ENCODE measurements at places on chromosomes 16 and 17.
A peak's percentile ranks its signal among the peaks of the same experiment; 100 is the strongest.

- no peak for DNase-seq
Observed at GRCh38 chr16:87657621-87658192, 55.4 kb downstream of the JPH3 start.

DNA sequence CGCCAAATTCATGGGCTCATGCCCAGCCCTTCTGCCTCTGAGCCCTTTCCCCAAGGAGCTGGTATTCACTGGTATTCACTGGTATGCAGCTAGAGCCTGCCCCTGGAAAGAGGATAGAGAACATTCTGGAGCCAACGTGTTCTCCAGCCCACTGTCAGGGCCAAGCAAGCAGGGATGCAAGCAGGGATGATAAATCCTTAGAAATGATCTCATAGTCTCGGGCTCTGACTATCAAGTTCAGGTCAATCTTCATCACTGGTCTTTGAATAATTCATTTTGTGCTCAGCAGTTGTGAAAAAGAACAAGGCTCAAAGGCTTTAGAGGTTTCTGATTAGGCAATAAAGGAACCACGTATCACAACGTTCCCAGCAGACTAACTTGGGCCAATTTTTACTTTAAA lies 57.3 kb downstream of the CACNG5 start:
- DNase-seq: no peak

GRCh38 chr17:80779961-80780380 lies 211.7 kb upstream of the CHMP6 start:
- no peak for DNase-seq

DNA sequence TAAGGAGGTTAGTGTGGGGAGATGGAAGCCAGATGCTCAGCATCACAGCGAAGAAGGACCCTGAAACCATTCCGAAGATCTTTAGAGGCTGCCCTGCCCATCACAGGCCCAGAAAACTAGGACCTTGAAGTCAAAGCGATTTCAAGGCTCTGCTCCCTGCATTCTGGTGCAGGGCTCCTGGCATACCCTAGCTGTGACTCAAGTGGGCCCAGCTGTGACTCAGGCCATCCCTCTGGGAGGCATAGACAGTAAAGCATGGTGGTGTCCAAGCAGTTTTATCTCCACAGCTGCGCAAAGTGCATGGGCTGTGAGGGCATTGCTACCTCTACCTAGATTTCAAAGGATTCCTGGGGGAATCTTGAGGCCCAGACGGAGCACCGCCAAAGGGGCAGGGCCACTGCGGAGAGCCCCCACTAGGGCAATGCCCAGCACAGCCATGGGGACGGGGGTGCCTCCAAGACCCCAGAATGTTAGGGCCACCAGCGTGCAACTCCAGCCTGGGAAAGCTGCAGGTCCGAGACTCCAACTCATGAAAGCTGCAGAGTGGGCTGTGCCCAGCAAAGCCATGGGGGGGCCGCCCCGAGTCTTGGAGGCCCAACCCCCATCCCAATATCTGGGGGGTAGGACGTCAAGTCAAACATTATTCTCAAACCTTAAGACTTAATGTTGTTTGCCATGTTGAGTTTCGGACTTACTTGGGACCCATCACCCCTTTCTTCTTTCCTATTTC lies 11.7 kb upstream of the ZNF594 start:
- DNase-seq: no peak

DNA sequence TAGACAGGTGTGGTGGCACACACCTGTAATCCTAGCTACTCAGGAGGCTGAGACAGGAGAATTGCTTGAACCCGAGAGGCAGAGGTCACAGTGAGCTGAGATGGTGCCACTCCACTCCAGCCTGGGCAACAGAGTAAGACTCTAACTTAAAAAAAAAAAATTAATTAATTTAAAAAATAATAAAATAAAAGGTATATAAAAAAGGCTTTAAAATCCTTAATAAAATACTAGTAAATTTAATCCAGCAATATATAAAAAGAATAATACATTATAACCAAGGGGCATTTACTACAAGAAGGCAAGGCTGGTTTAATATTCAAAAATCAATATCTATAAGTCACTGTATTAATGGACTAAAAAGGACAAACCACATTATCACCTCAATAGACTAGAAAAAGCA lies 44.8 kb upstream of the MNT start:
- no peak for DNase-seq

- DNase-seq: no peak
Observed at GRCh38 chr17:29209073-29209472, 28.9 kb upstream of the MYO18A start.

- no peak for DNase-seq
Observed at GRCh38 chr17:67620636-67621035, 97.1 kb upstream of the NOL11 start.

DNA sequence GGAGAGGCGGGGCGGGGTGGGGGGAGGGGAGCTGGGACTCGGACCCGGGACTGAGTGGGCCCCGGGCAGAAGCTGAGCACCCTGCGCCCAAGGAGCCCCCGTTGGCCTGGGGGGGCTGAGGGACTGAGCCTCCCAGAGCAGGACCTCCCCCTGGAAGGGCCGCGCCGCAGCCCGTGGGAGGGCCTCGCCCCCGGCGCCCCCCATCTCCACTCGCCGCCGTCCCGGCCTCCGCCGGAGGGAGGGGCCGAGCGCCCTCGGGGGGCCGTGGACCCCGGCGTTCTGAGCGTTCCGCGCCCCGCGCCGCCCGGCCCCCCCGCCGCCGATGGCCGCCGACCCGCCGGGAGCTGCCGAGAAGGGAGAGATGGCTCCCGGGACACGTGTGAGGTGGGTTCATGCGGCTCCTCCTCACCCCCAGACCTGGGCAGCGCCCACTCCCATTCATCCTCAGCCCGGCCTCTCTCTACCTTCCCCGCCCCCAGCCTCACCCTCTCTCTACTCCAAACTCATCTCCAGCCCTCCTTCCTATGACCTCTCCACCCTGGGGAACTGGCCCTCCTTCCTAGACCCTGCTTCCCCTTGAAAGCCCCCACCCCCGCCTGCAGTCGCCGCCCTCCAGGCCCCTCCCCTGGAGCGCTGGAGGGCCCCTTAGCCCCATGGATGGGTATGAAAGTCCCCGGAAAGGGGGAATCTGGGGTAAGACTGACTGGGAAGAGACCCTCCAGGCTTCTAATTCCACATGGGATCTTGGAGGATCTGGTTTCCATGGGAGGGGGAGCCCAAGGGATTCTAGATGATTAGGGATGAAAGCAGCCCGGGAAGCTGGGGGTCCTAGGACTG lies 922 bp downstream of the FBXL19 start:
- DNase-seq: no peak

DNA sequence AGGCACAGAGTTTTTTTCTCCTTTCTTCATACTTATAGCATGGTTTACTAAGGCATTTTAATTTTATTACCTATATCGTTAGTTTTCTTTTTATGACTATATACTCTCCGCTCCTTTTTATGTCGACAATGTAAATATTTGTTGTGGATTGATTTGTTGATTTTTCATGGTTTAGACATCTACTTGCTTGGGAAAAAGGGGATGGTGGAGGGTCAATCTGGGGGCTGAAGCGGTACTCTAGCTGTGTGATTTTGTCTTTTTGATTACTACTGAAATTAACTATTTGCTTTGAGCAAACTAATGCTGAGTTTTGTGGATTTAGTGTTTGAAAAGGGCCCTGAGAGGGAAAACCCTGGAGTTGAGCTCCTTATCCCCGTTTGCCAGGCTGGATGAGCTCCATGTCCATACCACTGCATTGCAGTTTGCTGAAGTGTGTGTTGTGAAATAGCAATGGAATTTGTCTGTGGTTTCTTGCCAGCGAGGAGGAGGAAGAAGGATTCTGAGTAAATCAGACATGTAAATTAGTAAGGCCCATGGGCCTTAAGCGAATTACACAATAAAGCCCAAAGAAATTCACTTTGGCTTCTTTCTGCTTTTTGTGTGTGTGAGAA lies 72.0 kb downstream of the FTO start:
- DNase-seq: no peak

- no peak for DNase-seq
Observed at GRCh38 chr16:58843675-58844074, 109.6 kb upstream of the GOT2 start.

- DNase-seq: peak; percentile 16
Observed at GRCh38 chr17:8126491-8127066, 2.7 kb upstream of the HES7 start.

- peak; percentile 23 for DNase-seq
Observed at GRCh38 chr16:1863681-1864460, 8.1 kb downstream of the MEIOB start.

DNA sequence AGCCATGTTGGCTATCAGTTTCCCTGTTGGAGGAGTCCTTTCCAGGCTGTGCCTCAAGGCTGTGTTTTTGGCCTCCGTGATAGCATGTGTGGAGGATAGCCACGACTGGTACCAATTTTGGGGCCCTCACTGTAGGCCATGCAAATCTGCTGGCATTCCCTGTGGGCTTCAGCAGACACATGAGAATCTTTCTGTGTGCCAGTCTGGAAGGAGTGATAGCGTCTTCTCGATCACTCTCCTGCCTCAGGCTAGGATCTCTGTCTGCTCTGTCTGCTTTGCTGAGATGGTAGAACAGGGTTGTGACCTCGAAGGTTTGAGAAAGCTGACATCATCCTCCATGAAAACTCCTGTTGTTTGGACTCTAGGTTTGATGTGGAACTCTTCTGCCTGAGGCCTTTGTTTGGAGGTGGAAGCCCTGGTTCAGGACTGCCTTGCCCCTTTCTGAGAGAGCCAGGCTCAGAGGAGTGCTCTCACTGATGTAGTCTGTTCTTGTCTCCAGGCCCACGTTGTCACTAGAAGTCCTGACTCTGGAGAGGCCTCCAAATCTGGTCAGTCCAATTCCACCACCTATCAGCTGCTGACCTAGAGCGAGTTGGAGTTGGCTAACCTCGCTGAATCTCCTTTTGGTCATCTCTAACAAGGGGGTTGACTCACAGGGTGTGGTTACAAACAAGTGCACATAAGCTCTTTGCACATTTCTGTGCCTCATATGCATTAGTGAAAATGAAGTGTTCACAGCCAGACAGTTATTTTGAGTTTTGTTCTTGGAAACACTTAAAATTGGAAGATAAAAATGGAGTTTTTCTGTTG lies 12.1 kb upstream of the EDC4 start:
- DNase-seq: no peak

DNA sequence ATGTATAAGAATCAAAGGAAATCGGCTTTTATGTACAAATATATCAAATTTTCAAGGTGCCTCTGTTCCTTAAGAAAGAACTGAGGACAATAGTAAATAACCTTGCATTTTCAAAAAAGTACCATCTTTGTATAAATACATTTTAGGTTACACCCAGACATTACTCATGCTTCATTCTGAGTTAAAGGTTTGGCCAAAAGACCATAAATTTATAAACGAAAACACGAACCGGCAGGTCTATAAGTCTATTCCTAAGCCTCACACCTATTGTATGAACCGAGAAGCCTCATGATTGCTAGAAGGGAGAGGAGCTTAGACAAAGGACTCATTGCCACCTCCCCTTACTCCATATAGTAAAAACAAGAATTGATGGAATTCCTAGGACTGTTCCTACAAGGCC lies 94.6 kb upstream of the PSMD7 start:
- DNase-seq: no peak

DNA sequence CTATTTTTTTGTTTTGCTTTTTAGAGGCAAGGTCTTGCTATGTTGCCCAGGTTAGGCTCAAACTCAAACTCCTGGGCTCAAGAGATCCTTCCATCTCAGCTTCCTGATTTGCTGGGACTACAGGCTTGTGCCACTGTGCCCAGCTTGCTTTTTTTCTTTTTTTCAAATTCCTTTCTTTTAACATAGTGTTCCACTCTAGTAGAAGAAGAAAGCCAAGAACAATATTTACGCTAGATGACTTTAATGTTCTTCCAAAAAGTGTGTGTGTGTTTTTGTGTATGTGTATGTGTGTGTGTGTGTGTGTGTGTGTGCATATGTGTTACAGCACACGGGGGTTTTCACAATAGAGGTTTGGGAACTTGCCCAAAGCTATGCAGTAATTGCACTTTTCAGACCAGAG lies 10.7 kb upstream of the UMOD start:
- no peak for DNase-seq

DNA sequence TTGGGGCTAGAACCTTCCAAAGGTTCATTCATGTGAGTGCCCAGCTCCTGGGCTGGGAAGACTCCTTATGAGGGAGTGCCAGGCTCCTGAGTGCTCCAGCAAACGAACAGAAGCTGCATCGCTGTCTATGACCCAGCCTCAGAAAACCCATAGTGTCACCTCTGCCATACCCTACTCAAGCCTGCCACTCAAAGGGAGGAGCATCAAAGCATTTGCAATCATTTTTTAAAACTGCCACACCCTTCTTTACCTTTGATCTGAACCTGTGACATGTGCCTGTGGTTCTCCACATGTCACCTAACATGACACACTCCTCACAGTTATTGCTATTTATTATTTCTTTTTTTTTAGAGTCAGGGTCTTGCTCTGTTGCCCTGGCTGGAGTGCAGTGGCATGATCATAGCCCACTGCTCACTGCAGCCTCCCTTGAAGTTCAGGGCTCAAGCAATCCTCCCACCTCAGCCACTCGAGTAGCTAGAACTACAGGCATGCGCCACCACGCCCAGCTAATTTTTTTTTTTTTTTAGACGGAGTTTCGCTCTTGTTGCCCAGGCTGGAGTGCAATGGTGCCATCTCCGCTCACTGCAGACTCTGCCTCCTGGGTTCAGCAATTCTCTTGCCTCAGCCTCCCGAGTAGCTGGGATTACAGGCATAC lies 7.3 kb upstream of the KDM8 start:
- DNase-seq: no peak

DNA sequence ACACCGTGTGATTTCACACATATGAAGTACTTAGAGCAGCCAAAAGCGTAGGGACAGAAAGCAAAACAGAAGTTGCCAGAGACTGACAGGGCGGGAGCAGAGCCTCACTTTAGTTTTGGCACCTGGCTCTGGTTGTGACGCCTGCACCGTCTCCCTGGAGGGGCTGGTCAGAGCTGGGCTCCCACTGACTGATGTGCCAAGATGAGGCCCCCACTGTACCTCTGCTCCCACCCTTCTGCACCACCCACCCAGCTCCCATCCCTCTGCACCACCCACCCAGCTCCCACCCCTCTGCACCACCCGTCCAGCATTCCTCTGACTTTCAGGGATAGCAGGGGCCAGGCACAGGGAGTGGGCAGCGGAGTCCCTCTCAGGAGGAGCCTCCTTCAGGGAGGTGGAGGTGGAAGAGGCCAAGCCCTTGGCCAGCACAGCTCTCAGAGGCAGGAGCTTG lies 3.2 kb upstream of the PRSS21 start:
- DNase-seq: no peak

- DNase-seq: no peak
Observed at GRCh38 chr17:75517297-75517865, 1.1 kb downstream of the TSEN54 start.

DNA sequence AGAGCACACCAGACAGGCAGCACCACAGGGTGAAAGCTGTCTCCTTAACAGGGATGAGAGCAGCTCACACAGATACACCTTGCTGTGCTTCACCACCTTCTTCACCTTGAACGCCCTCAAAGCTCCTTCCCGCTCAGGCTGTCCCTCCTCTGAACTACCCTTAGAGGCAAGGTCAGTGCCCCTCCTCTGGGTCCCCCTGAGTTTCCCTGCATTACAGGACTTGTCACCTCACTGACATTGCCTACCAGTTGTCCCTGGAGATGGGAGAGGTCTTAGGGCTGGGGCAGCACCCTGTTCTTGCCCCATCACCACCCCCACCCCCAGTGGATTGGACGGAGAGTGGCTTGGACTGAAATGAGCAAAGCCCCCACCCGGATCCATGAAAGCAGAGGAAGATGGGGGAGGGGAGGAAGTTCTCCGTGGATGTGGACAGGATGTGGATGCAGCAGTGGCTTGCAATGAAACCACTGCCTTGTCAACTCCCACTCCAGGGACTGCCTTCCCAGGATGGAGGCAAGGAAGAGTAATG lies 73.2 kb upstream of the CDH5 start:
- DNase-seq: no peak

GRCh38 chr16:65716737-65717700 lies 595.2 kb upstream of the CDH11 start:
- no peak for DNase-seq

- no peak for DNase-seq
Observed at GRCh38 chr17:78127239-78127887, 1.2 kb downstream of the TMC6 start.

Measured in left renal cortex interstitium (tissue), 4 donors.